Activated CD4-positive, alpha-beta memory T cell treated with anti-CD3 and anti-CD28 coated beads, Interleukin-2, amount 10 ng/mL, durations not matched to agents 7 days and 5 days (primary cell): ENCODE measurements at places on chromosomes 4 and X. TPM values are rescaled to one million over a fixed set of nuclear protein-coding genes. Genes with fewer than 3 reads are reported as not detected.

The RHOXF2 gene
- not detected for total RNA-seq

The PDLIM3 gene
- total RNA-seq, result not detected

The HMGN5 gene
- total RNA-seq, result 3.3 TPM

The MAOA gene
- total RNA-seq, result 6.5 TPM

The MAGEB10 gene
- not detected for total RNA-seq

The HAUS3 gene
- 27.1 TPM for total RNA-seq

DNA sequence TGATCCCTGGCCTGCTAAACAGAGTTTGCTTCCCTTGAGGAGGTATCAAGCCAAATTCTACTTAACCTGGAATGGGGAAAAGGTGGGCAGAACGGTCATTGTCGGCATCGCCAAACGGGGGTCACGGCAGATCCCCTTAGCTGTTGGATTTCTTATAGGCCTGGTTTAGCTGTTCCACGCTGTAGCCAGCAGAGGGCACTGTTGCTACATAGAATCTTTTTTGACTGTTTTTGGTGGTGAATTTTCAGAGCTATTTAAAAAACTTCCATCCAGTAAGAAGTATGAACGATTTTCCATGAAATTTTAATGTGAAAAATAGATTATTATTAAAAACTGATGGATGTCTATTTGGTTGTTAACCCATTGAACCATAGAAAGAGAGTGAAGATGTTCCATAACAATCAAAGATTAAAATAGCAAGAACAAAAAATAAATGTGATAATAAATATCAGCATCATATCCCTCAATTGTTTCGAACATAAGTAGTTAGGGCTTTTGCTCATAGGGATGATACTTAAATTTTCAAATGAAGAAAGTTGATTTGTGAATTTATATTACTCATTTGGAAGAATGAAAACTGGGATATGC lies 56.6 kb downstream of the LINC00632 start:
- DNase-seq, result peak; percentile 45

DNA sequence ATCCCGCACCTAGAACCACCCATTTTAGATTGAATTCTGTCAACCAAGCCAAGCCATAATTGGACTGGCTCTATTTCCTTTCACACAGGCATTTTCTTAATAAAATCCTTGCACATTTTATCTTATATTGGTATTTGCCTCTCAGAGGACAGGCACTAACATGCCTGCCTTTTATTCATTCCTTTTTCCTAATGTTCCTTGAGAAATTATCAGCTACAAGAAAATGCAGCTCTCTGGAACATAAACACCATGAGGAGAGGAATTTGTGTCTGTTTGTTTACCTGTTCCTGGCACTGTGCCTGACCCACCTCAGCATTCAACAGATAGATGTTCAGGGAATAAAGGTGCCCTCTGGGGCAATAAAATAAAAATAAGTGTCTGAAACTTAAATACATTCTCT lies 116.2 kb downstream of the PDHA2 start:
- no peak for DNase-seq

DNA sequence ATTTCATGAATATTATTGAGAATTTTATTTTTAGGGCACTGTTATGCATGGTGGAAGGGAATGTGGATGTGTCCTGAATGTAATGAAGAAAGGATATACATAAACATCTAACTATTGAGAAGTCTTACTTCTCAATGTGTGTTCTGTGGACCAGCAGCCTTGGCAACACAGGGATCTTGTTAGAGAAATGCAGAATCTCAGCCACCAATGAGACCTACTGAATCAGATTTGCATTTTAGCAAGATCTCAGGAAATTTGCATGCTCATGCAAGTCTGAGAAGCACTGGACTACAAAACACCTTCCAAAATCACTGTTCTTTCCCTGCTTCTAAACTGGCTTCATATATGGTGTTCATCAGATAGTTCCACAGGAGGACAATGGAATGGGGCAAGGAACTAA lies 139.7 kb upstream of the WDFY3 start:
- no peak for DNase-seq

DNA sequence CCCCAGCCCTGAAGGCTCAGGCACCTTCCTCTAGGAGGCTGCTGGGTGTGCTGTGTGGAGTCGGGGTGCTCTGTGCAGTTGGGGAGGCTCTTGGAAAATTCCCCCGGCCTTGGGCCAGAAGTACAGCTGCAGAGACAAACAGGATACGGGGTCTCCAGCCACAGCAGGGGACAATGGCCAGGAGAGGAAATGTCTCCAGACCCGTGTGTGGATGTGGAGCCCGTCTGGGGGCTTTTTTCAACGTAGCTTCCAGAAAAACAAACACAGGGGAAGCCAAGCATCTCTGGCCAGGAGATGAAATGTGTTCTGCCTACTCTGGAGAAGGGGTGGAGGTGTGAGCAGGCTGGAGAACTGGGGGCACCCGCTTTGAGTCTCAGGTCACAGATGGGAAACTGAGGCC lies 3.7 kb upstream of the SH3TC1 start:
- no peak for DNase-seq

- DNase-seq, result no peak
Measured at GRCh38 chrX:103431316-103431715, 55.0 kb downstream of the BEX3 start.

DNA sequence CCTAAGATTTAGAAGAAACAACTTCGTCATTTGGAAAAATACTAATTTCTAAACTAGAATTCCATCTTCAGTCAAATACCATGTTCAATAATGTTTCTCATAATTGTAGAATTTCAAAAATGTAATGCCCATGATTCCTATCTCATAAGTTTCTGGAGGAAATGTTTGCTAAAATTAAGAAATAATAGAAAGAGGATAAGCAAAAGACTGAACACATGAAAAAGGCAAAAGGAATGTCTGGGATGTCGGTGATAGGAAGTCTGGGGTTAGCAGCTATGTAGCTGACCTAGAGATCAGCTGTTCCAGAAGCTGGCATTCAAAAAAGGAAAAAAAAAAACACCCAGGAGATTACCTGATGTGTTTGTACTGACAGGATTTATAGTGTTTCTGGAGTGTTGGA lies 18.9 kb upstream of the PCDH10 start:
- no peak for DNase-seq

DNA sequence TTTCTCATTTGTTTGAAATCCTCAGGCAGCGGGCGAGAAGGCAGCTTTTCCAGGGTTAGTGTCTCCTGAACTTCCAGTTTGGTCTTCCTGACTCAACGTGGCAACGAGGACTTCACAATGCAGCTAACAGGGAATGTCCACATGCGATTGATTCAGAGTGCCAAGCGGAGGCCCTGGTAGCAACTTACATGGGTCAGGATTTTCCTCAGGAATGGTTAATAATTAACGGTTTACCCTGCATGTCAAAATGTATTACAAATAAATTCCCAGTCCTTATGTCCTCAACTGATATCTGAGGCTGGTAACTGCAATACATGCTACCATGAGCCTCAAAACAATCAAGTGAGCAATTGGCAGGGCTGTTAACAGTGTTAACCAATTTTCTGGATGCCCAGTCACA lies 67.2 kb downstream of the MAP3K15 start:
- DNase-seq, result no peak

- DNase-seq, result no peak
Measured at GRCh38 chr4:103996064-103996463, 276.3 kb upstream of the TACR3 start.
